ENCODE measurements at places on chromosomes 7 and 10.

DNA sequence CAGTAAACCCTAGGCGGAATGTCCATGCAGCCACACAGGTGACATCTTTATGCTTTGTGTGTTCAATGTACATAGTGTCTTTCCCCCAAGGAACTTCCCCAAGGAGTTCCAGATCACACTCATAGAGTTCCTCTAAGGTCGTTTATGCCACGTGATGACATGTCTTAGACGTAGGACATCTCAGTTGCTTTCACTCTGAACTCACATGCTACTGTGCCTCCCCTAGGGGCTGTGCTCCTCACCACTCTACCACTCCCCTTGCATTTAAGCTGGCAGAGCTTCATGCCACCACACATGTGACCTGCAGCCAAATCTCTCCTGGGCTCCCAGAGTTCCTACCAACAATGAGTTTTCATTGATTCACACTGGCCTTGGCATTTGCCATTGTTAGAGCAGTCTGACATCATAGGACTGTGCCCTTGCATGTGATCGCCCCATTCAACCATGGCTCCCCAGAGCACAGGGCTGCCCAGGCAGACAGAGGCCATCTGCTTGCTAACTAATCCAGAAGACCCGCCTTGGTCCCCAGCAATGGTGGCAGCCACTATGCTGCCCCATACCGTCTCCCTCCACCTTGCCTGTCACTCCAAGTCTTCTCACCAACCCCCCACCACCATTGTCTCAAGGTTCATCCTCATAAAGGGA is 95.3 kb upstream of the MACROH2A2 start:
- no peak for DNase-seq

- DNase-seq = peak; percentile 55
Measured at GRCh38 chr7:128841921-128842673, 11.9 kb downstream of the FLNC start.

- no peak for DNase-seq
Measured at GRCh38 chr10:69103784-69104183, 15.9 kb downstream of the SRGN start.

- DNase-seq = no peak
Measured at GRCh38 chr10:52965509-52965908, 192.9 kb upstream of the MBL2 start.

DNA sequence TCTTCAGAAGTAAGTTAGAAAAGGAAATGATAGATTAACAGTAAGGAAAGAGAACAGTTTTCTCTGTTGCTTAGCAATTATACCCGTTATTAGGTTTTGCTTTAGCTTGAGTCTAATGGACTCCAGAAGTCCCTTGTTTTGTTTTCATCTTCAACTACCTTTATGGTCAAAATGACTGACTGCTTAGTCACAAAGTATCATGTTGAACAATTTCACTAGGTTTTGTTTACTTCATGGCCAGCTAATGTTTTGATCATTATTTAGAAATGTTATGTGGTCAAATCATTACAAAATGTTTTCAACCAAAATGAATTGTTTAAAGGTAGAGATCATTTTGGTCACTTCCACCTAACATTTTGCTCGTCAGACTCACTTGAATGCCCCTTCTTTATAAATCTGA is 1.9 kb downstream of the UBN2 start:
- no peak for DNase-seq

DNA sequence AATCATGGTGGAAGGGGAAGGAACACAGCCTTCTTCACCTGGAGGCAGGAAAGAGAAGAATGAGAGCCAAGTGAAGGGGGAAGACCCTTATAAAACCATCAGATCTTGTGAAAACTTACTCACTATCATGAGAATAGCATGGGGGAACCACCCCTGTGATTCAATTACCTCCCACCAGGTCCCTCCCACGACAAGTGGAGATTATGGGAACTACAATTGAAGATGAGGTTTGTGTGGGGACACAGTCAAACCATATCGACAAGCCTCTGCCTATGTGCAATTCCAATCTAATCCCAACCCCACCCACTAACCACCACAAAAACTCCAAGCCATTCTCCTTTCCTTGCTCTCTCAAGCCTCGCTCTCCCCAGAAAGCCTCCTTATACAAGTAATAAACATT is 69.2 kb downstream of the TAC1 start:
- no peak for DNase-seq

DNA sequence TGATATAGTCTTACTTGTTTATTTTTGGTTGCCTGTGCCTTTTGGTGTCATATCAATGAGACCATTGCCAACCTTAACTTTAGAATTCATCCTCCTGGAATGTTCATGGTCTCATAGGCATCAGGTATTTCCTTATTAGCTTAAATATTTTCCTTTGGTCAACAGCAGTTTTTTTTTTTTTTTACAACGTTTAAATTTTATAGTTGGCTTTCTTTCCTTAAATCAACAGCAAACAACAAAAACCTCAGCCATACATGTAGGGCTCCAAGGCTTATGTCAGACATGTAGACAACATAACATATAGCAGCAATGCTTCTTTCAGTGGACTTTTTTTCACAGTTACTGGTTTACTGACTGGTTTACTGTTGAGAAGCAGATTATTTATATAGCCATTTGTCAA is 22.7 kb downstream of the ENTPD7 start:
- no peak for DNase-seq

- DNase-seq = no peak
Measured at GRCh38 chr7:114981323-114981722, 59.4 kb downstream of the MDFIC start.

- no peak for DNase-seq
Measured at GRCh38 chr7:94190599-94191061, 186.5 kb upstream of the BET1 start.

GRCh38 chr10:103350175-103350516 is 794 bp downstream of the PCGF6 start:
- DNase-seq = no peak

- no peak for DNase-seq
Measured at GRCh38 chr7:22611758-22612079, 111.7 kb upstream of the STEAP1B start.

DNA sequence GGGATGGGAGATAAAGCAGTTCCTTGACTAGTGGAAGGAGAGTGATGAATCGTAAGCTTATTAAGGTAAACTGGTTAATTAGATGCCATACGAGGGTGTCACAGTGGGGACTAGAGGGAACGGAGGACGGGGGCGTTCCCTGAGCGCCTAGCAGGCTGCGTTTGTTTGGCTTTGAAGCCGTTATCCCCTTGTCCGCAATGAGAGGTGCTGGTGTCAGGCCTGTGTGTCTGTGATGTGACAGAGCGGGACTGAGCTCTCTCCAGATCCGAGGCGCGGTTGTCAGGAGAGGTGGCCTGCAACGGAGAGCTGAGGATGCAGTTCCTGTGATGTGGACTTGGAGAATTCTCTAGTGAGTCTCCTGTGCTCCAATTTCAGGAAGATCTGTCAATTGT is 60.0 kb upstream of the PRPS1L1 start:
- no peak for DNase-seq

GRCh38 chr10:47458466-47459154 is 25.3 kb downstream of the ANXA8 start:
- DNase-seq = no peak

GRCh38 chr7:108078211-108078673 is 51.9 kb downstream of the LAMB4 start:
- DNase-seq = no peak

DNA sequence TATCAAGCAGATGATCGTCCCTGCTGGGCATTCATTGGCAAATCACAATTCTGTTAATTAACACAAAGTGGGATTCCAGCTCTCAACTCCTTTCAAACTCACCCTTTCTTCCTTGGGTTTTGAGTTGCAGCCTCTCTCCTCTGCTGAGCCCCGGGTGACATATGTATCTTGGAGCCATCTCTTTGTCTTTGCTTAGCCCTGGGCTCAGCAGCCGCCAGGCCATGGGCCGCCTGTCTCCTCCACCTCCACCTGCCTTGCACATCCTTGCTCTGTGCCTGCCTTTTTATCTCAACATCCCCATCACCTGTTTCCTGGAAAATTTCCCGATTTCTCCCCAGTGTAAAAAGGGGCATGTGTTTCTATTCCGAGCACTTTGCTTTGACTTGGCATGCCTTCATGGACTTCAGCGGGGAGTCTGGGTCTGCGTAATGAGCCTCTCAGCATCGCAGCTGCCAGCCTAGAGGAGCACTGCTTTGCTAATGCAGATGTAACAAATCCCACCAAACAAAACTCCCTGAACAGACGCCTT is 141.3 kb upstream of the AGK start:
- DNase-seq = no peak

DNA sequence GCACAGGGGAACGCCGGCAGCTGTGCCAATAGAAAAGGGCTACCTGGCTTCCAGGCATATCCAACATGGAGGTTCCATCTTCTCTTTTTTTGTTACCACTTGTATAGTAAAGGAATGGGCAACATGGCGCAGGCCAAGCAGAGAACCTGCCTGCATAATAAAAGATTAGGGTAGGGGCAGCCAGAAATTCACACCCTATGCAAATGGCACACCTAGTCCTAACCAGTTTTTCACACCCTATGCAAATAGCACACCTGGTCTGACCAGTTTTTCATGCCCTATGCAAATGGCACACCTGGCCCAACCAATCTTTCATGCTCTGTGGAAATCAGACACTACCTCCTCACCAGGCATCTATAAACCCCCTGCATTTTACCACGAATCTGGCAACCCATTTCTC is 369.5 kb downstream of the IPMK start:
- DNase-seq = no peak

DNA sequence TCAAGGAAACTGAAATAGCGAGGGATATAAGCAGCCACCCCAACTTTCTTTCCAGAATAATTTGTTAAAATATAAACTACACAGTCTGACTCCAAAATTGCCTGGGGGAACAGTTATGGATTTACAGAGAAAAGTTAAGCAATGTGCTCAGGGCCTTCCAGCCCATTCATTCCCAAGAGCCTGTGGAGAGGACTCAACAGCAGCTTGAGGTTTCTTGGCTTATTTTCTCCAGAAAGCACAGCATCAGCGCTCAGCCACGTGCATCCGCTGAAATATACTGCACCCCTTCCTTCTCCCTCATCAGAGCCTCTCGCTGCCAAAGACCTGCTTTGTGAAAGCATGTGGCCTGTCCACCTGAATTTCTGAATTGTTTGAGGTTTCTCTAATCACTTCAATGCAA is 375.2 kb upstream of the VWC2 start:
- no peak for DNase-seq

GRCh38 chr7:3408814-3409595 is 108.0 kb downstream of the SDK1 start:
- no peak for DNase-seq

DNA sequence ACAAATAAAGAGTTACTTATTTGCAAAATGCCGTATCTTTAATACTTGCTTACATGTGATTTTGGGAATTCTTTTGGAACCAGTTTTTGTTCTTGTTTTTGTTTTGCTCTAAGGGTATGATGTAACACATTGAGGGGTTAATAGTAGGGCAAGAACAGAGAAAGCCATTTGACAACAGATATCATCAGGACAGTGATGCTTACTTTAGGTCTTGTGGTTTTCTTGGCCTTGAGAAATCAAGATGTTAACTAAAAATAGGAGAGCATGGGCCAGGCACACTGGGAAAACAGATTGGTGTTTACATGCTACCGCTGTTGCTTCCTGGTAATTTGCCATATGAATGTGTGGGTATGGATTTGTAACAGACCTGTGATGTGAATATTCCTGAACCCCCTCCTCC is 3.7 kb downstream of the SAMD8 start:
- DNase-seq = no peak

GRCh38 chr10:43181146-43181545 is 42.9 kb downstream of the CSGALNACT2 start:
- DNase-seq = no peak

- DNase-seq = no peak
Measured at GRCh38 chr7:82284936-82285519, 158.5 kb downstream of the CACNA2D1 start.
